Right cardiac atrium (tissue), 5 donors: ENCODE measurements at places on chromosomes 3 and 15. TPM values are rescaled to one million over a fixed set of nuclear protein-coding genes. Genes with fewer than 3 reads are reported as not detected.

SLC22A14 gene
- polyA plus RNA-seq: 0.11 TPM

ISLR gene
- 29.5 TPM for polyA plus RNA-seq

LYZL4 gene
- not detected for polyA plus RNA-seq

GOLGA6L26 gene
- not detected for polyA plus RNA-seq
